ENCODE measurements at places on chromosomes 1 and 21.

GRCh38 chr21:44509539-44509938, 30.5 kb downstream of the KRTAP10-1 start:
- H3K4me1 ChIP-seq: no peaks in the 10 kb centered on the region
- H3K27me3 ChIP-seq: no peaks in the 10 kb centered on the region
- DNase-seq: no peak
- H3K27ac ChIP-seq: no peak overlapping the region
- H3K36me3 ChIP-seq: no peaks in the 10 kb centered on the region

DNA sequence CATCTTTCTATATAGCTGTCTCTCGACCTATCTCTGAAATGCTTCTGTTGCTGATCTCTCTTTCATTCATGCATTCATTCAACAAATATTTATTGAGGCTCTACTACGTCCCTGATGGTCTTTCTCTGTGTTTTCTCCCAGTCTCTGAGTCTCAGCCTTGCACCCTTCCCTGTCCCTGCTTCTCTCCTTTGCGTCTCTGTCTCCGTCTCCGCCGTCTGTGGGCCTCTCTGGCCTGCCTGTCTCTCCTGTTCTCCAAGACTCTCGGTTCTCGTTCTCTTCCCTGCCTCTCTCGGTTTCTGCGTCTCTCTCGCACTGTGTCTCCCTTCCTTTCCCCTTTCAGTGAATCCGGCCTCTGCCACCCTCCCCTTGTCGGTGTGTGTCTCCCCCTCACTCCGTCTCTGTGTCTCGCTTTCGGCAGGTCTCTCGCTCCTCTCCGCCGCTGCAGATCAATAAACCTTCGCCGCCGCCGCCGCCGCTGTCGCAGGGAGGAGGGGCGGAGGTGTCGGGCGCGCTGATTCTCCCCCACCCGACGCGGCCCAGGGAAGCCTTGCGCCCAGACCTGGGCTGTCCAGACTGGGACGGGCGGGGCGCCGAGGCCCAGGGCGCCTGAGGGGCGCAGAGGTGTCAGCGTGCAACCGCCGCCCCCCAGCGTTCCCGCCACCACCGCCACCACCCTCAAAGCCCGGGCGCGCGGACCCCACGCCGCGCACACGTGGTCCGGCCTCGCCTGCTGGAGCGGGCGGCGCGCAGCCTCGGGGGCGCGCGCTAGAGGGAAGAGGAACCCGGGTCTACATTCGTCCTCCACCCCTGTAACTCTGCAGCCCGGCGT, 3.0 kb downstream of the EFNA3 start:
- H3K27me3 ChIP-seq: peaks cover 35% of the 10 kb centered on the region
- peaks cover 49% of the 10 kb centered on the region for H3K4me1 ChIP-seq
- H3K4me3 ChIP-seq: peak overlapping the region; percentile 97
- DNase-seq: no peak
- H3K36me3 ChIP-seq: peaks cover 4% of the 10 kb centered on the region

- no peak overlapping the region for H3K27ac ChIP-seq
- no peak overlapping the region for H3K4me3 ChIP-seq
- no peak for DNase-seq
These were observed 256.6 kb downstream of the ST6GALNAC3 start for GRCh38 chr1:76330991-76331603.

- no peak overlapping the region for H3K4me3 ChIP-seq
- H3K36me3 ChIP-seq: peaks cover 3% of the 10 kb centered on the region
- no peak for DNase-seq
- peaks cover 5% of the 10 kb centered on the region for H3K27me3 ChIP-seq
These were observed 3.0 kb downstream of the CRYBG2 start for GRCh38 chr1:26350701-26351589.

- H3K27me3 ChIP-seq: peaks cover 8% of the 10 kb centered on the region
- no peak for DNase-seq
- no peak overlapping the region for H3K4me3 ChIP-seq
- no peaks in the 10 kb centered on the region for H3K4me1 ChIP-seq
These were observed 339.7 kb downstream of the USP25 start for GRCh38 chr21:16069178-16070112.

DNA sequence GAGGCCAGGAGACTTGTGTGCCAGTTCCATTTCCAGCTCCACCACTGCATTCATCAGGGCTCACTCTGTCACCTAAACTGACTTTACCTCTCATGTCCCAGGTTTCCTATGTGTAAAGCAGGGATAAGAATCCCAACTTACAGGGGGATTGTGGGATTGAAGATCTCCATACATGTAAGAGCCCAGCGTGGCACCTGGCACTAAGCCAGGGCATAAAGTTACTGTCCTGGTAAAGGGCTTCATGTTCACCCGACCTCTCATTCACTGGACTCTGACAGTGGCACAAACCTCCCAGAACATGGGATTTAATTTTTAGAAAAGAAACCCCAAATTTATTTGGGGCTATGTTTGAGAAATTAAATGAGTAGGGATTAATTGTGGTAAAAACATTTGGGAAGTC, 8.9 kb upstream of the IGFN1 start:
- peaks cover 4% of the 10 kb centered on the region for H3K4me1 ChIP-seq
- DNase-seq: no peak
- H3K27ac ChIP-seq: no peak overlapping the region
- no peak overlapping the region for H3K4me3 ChIP-seq
- peaks cover 71% of the 10 kb centered on the region for H3K27me3 ChIP-seq
- peaks cover 16% of the 10 kb centered on the region for H3K36me3 ChIP-seq

GRCh38 chr1:232463225-232463624, 166.7 kb downstream of the SIPA1L2 start:
- H3K4me3 ChIP-seq: no peak overlapping the region
- no peak for DNase-seq
- H3K4me1 ChIP-seq: no peaks in the 10 kb centered on the region

DNA sequence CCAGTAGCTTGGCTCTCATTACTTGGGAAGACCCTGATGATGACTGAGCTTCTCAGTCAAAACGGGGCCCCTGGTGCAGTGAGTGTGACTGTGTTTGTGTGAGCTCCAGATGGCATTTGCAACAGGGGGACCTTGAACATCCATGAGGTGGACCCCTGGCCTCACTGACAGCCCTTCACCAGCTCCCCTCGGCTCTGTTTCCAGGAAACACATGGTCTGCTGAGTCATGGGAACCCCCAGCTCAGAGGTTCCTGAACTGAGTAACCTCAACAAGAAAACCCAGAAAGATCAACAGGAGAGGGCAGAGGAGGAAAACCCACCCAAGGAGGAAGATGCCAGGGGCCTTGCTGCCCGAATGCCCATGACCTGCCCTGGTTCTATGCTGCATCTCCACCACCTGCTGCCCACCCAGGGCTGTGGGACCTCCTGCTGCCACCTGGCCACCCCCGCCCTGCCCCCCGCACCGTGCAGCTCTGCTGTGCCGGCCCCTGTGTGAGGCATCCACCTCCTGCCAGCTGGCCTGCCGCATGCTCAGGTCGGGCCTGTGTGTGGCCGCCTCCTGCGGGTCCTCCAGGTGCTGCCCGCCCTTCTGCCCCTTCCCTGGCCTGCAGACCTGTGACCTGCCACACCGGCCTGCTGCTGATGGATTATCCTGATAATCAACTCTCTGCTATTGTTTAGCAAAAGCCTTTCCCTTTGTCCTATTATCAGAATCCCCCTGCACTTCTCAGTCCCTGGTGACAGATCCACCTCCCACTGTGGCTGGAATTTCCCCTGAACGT, 4.2 kb upstream of the KRTAP12-1 start:
- H3K4me1 ChIP-seq: peaks cover 14% of the 10 kb centered on the region
- H3K27me3 ChIP-seq: peaks cover 43% of the 10 kb centered on the region
- H3K27ac ChIP-seq: peak overlapping the region; percentile 51
- no peak overlapping the region for H3K4me3 ChIP-seq
- no peak for DNase-seq

DNA sequence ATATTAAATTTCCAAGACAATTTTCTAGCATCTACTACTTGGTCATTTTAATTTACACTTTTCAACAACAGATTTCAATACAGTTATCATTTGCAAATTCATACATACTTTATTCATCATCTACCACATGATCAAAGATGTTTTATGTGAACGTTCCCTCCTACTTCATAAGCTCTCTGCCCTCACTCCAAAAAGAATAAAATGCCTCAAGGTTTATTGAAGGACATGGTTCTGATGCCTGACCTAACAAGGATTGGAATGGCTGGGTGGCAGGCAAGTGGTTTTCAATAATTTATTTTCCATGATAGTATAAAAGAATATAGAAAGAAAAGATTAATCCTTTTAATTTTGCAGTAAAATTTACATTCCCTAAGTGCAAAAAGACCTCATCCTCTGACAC, 5.4 kb downstream of the CDKN2C start:
- H3K36me3 ChIP-seq: peaks cover 2% of the 10 kb centered on the region
- DNase-seq: no peak
- H3K27ac ChIP-seq: no peak overlapping the region
- peaks cover 25% of the 10 kb centered on the region for H3K4me1 ChIP-seq

GRCh38 chr1:219924342-219924741, 4.0 kb downstream of the SLC30A10 start:
- no peak overlapping the region for H3K27ac ChIP-seq
- peaks cover 16% of the 10 kb centered on the region for H3K4me1 ChIP-seq
- H3K27me3 ChIP-seq: peaks cover 58% of the 10 kb centered on the region

DNA sequence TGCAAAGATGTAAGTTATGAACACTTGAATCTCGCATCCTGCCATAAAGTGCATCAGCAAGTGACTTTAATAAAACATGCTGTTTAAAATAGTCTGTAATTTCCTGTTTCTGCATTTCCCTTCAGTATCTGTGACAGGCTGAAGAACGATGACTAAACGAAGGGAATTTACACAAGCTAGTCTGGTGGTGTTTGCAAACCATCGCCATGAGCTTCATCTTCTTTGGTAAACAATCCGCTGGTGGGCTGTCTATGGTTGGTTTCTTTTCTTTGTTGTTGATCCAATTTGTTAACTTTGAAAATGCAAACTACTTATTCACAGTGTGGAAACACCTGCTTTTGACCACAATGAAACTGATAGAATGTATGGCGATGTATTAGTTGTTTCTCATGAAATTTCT, 13.9 kb downstream of the SERTAD4 start:
- no peaks in the 10 kb centered on the region for H3K36me3 ChIP-seq
- peaks cover 11% of the 10 kb centered on the region for H3K4me1 ChIP-seq
- no peak overlapping the region for H3K27ac ChIP-seq
- no peak for DNase-seq
- peaks cover 85% of the 10 kb centered on the region for H3K27me3 ChIP-seq

DNA sequence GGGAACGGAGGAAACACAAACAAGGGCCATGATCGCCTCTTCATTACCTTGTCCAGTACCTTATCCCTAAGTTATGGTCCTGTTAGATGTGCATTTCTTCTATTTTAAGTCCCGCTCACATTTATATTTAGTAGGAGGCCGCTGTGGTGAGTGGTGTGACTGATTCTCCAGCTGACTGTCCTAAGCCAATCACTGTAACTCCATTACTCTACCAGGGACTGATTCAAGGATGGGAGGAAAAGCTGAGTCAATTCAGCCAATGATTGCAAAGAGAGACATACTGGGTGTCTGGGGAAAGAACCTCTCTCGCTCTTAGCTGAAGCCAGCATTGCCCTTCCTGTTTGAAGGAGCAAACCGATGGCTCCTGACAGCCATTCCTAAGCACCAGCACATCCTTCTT, 59.7 kb downstream of the TGFBR3 start:
- no peaks in the 10 kb centered on the region for H3K27me3 ChIP-seq
- H3K4me3 ChIP-seq: no peak overlapping the region
- DNase-seq: no peak
- H3K36me3 ChIP-seq: no peaks in the 10 kb centered on the region
- H3K4me1 ChIP-seq: peaks cover 32% of the 10 kb centered on the region

DNA sequence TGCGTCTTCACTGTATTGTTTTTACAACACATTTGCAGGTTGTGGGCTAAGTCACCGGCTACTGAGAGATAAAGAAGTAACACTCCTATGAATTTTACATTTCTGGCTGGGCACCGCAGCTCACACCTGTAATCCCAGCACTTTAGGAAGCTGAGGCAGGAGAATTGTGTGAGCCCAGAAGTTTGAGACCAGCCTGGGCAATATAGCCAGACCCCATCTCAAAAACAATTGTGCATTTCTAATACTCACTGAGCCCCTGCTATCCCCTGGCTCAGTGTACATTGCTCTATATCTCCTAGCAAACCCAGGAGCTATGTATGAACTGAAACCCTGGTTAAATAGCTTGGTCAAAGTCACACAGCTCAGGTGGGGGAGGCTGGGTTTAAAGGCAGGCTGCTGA, 108.7 kb downstream of the ZNF281 start:
- no peak overlapping the region for H3K4me3 ChIP-seq
- H3K27me3 ChIP-seq: peaks cover 6% of the 10 kb centered on the region
- H3K27ac ChIP-seq: peak overlapping the region; percentile 83
- H3K36me3 ChIP-seq: peaks cover 3% of the 10 kb centered on the region
- no peak for DNase-seq

DNA sequence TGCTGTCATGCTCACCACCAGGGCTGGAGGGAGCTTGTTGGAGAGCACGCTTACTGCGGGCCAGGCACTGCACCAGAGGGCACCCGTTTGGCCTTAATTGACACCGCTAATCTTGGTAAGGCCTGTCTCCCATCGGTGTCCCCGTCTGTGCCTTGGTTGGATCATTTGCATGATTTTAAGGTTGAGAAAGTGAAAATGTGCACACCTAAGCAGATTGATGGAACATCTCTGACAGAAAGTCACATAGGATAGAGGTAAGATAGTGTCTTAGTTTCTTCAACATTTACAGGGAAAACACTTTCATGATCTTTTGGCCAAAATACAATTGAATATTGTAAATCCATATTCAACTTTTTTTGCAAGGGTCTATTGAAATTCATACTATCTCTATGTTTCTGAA, 255.5 kb downstream of the KCNJ6 start:
- peaks cover 49% of the 10 kb centered on the region for H3K27me3 ChIP-seq
- no peak for DNase-seq
- H3K27ac ChIP-seq: no peak overlapping the region
- H3K4me1 ChIP-seq: peaks cover 6% of the 10 kb centered on the region
- no peaks in the 10 kb centered on the region for H3K36me3 ChIP-seq

DNA sequence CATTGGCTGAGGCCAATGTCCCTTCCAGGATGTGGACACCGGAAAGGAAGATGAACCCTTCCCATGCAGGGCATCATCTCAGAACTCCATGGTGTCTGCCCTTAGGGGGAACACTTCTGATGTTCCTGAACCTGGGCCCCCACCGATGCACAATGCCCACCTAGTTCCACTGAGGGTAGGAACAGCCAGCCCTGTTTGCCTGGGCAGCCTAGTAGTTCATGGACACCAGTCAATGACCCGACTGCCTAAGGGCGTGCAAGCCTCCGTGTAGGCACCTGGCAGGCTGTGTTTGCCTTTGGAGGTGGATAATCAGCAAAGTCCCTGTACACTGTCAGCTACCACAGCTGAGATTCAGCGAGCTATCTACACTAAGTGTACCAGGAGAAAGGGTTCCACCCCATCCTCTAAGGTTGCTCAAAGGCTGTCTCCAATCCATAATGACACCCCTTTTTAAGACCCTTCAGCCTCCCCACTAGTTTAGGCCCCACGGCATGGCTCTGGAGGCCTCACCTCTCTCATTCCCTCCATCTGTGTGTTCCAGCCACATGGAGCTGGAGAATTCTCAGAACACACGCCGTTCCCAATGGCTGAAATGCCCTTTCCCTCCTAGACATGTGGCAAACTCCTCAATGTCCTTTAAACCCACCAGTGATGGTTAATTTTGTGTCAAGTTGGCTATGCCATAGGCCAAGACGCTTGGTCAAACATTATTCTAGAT, 124.8 kb upstream of the EDN2 start:
- H3K27me3 ChIP-seq: no peaks in the 10 kb centered on the region
- peaks cover 22% of the 10 kb centered on the region for H3K4me1 ChIP-seq
- peaks cover 15% of the 10 kb centered on the region for H3K36me3 ChIP-seq

- DNase-seq: no peak
- H3K27me3 ChIP-seq: peaks cover 23% of the 10 kb centered on the region
- no peaks in the 10 kb centered on the region for H3K4me1 ChIP-seq
- H3K36me3 ChIP-seq: no peaks in the 10 kb centered on the region
- H3K4me3 ChIP-seq: no peak overlapping the region
These were observed 40.5 kb upstream of the RALGPS2 start for GRCh38 chr1:178684542-178685000.
